ENCODE measurements at places on chromosomes 6 and 20. TPM values are rescaled to one million over a fixed set of nuclear protein-coding genes. Genes with fewer than 3 reads are reported as not detected.
A peak's percentile ranks its signal among the peaks of the same experiment; 100 is the strongest.

DNA sequence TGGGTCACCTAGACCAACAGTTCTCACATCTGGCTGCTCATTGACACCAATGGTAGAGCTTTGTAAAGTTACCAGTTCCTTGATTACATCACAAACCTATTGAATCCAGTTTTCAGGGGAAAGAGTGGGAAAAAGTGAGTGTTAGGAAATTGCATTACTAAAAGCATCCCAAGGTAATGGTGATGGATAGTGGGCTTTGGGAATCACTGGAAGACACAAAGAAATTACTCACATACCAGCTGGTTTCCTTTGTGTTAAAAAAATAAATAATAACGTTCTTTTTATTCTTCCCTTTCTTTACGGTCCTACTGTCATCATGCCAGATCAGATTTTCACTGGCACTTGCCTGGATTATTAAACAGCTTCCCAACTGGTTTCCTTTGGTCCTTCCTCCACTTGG lies 370.7 kb downstream of the RFPL4B start:
- DNase-seq = no peak

DNA sequence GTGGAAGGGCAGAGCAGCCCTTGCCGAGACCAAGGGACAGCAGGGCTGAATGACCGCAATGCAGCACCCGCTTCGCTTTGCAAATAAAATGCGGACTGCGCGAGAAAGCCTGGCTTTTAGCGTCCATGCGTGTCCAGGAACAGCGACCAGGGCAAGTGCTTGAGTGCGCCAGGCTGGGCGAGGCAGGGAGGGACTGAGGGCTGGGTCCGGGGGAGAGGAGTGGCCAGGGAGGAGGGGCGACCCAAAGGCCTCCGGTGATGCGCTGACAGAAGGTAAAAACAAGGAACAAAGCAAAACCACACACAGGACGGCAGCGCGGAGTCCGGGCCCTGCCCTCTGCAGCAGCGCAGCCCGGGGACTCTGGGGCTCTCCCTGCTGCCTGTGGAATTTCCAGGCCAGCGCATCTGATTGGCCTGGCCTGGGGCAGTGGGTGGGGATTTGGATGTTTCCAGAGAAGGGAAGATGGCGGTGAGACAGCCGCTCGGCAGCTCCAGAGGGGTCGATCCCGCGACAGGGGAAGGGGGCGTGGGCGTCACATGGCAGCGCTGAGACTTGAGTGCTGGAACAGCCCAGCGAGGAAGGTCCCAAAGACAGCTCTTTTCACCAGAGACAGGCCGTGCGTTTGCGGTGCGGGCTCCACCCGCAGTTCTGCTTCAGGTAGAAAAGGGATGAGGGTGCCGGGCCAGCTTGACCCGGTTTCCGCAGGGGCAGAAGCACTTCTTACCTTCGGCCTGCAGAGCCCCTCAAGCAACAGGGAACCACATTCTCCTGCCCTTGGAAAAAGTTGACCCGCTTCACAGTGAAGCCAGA lies 51.8 kb downstream of the SSR1 start:
- peak; percentile 77 for DNase-seq

DNA sequence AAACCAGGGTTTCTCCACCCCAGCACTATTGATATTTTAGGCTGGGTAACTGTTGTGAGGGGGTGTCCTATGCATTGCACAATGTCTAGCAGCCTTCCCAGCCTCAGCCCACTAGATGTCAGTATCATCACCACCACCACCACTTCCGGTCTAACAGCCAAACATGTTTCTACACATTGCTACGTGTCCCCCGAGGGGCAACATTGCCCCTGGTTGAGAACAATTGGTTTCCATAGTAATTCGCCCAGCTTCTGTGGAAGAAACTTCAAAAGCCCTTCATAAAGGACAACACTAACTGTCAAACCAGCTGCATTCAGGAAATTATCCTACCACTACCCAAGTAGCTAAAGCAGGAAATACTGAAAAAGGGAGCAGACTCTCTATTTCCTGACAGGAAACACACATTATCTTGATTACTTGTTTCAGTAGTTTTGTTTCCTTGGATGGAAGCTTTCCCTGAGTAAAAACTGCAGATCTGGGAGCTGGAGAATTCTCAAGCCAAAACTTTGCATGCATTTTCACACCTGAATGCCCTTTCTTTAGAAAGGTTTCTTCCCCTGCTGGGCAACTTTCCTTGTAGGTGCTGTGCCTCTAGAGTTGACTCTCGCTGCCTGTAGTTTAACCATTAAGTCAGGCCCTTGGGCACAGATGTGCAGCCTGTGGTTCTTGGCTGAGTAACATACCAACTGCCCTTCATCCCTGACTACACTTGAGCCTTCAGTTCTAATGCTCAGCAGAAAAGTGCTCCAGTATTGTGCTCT lies 23.6 kb downstream of the PKHD1 start:
- no peak for DNase-seq

- DNase-seq = no peak
Measured at GRCh38 chr6:74606582-74607071, 599.2 kb downstream of the COL12A1 start.

DNA sequence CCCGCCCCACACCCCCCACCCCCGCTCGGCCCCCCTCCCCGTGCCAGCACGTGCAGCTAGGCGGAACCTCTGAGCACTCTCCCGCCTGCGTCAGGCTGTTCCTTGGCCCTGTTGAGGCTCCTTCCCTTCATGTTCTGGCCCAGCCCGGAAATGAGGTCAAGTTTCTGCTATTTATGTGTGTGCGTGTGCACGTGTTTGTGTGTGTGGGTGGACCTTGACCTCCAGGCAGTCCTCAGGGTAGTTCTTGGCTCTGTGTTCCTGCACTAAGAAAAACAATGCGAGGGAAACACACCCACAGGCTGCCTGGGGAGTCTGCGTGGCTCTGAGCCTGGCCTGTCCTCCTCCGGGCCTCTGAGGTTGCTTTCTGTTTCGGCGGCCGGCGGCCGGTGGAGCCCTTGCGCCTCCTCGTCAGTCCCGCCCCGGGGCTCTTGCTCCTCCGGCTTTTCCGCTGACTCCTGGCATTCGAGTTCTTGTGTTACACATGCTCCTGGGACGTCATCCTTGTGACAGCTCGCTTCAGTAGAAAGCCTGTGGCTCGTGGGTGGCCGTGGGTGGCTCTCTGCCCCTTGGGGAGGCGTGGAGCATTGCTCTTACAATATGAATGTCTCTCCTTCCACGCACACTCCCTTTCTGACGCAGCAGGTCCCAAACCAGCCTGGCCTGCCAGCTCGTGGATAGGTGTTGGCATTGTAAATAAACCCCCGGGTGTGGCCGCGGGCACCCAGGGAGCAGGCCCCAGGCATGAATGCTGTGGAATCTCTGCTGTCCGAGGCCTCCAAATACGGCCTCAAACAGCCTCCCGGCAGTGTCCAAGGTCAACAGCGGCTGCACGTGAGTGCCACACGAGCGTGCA lies 10.0 kb downstream of the SLCO4A1 start:
- peak; percentile 97 for DNase-seq

The DEFB129 gene
- total RNA-seq = not detected

DNA sequence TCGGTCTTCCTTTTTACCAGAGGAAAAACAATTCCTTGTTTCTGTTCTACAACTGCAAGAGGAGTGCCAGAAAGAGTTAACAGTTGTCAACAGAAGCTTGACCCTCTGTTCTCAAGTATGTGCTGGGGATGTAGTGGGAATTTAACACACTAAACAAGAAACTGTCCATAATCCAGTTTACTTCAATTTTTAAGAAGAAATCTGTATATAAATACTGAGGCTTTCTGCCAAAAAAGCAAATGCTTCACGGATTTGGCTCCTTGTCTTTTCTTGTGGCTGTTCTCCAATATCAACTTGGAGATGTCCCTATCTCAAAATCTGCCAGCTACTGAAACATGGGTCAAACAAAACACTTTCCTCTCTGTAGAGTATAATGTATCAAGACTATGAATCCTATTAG lies 26.8 kb downstream of the REV3L start:
- DNase-seq = no peak

GRCh38 chr6:127182501-127182900 lies 64.0 kb downstream of the RSPO3 start:
- DNase-seq = no peak
